ENCODE measurements at places on chromosomes 6 and 20.

GRCh38 chr6:158869826-158870648 is 50.9 kb upstream of the EZR start:
- peak; percentile 56 for DNase-seq

GRCh38 chr20:61321481-61321880 is 69.4 kb downstream of the CDH4 start:
- DNase-seq, result no peak

DNA sequence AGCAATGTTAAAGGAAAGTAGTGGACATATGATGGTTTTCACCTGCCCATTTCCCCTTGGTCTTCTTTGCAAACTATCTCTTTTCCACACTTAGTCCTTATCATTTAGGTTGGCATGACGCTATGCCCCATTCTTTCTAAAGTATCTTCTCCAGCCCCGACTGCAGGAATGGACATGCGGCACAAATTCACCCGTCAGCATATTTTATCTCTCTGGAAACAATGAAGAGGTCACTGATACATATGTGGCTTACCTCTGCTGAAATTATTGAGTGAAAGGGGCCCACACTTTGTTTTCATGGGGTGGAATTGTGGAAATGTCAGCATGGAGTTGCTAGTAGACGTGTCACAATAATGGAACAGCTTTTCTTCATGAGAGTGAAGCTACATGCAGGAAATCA is 45.8 kb upstream of the MEI4 start:
- no peak for DNase-seq

- no peak for DNase-seq
Observed at GRCh38 chr6:101108286-101108685, 227.2 kb upstream of the ASCC3 start.

DNA sequence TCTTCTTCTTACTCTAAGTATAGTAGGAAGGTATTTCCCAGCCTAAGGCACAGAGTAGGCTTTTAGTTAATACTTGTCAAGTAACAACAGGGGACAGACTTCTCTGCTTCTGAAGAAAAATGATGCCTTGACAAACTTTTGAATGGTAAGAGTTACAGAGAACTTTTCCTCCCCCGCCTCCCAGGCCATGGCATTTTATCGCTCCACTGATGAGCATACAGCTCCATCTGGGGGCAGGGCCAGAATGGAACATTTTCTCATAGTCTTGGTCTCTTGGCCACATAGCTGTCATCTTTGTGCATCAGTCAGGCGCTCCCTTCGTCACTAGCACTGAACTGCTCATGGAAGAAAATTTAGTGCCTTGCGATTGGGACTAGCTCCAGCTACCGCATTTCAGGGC is 1066.8 kb upstream of the CITED2 start:
- DNase-seq, result no peak

GRCh38 chr6:136539967-136540652 is 10.1 kb downstream of the MAP7 start:
- DNase-seq, result no peak

DNA sequence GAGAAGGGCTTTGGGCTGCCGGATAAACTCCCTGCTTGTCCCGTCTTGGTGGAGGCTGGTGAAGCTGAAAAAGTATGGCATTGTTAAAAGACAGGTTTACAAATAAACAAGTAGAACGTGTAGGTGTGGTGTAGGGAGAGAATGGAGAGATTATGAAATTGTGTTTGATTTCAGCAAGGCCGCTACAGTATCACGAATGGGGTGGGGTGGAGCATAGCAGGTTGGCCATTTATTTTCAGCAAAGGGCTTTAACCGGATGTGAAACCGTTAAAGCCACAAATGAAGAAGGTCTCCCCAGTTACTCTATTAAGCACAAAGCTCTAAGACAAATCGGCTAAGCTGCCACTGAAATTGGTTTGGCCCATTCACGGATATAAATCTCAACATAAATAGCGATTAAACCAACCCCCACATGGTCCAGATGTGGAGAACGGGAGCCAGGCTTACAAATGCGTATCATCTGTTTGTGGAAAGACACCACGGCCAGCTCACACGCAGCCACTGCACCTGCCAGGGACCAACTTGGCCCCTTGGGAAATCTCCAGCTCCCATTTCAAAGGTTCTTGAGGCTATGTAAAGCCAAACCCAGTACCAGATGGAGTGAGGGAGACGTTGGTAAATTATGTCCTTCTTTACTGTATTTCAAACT is 94.0 kb downstream of the ZMYND8 start:
- DNase-seq, result no peak

DNA sequence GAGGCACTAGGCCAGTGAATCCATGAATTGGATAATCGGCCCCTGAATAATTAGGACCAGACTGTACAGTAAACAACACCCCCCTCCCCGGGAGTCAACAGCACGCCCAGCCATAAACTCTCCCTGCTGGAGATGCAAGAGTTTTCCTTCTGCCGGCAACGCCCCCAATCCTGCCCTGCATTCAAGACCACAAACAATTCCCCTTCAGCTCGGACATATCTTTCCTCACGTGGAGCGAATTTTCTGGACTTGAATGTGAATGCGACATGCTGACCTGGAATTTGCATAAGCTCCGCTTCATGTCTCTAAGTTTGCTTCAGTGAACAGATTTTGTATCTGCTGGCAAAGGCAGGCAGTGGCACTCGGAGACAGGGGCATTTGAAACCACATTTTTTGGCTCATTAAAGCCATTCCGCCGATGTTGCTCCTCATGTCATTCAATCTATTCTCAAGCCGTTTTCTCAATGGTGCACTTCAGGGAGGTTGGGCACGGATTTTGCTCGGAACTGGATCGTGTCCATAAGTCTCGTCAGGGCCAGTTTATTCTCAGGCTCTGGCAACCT is 38.0 kb upstream of the GMPR start:
- DNase-seq, result no peak

GRCh38 chr6:5809450-5809849 is 197.3 kb downstream of the NRN1 start:
- no peak for DNase-seq
